Islet precursor cell (in vitro differentiated cells): ENCODE measurements at places on chromosomes 5 and 9.
A peak's percentile ranks its signal among the peaks of the same experiment; 100 is the strongest.

GRCh38 chr5:77463905-77464304 lies 28.2 kb downstream of the WDR41 start:
- no peak for DNase-seq

GRCh38 chr5:78621291-78621738 lies 27.3 kb downstream of the LHFPL2 start:
- no peak for DNase-seq

DNA sequence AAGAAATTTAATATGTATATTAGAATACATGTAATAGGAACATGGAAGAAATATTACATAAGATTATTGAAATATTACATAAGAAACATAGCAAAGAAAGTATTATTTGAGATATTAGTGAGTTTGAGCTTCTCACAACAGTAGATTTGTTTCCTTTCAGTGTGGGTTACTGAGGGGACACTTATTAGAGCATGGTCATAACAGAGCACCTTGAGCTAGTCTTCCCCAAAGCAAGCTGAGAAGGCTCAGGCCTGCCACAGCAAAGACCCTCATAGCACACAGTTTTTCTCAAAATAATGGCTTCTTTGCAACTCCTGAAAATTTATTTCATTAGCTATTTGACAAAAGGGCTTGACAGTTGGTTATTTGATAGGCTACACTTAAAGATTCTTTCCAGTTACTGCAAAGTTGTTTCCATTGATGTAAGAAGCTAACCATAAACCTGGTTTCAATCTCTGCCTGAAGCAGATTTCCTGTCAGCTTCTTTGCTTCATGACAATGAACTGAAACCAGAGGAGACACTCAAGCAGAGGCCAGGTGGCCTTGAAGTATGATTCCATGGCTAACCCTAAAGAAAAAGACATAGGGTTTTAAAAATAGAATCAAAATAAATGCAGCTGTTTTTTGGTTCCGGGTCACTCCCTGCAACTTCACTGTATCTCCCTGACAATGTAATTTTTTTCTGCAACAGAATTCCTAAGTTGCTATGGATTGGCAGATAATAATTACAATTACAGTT lies 68.6 kb downstream of the ERMP1 start:
- no peak for DNase-seq

GRCh38 chr5:78251663-78252284 lies 42.7 kb downstream of the AP3B1 start:
- DNase-seq: no peak

DNA sequence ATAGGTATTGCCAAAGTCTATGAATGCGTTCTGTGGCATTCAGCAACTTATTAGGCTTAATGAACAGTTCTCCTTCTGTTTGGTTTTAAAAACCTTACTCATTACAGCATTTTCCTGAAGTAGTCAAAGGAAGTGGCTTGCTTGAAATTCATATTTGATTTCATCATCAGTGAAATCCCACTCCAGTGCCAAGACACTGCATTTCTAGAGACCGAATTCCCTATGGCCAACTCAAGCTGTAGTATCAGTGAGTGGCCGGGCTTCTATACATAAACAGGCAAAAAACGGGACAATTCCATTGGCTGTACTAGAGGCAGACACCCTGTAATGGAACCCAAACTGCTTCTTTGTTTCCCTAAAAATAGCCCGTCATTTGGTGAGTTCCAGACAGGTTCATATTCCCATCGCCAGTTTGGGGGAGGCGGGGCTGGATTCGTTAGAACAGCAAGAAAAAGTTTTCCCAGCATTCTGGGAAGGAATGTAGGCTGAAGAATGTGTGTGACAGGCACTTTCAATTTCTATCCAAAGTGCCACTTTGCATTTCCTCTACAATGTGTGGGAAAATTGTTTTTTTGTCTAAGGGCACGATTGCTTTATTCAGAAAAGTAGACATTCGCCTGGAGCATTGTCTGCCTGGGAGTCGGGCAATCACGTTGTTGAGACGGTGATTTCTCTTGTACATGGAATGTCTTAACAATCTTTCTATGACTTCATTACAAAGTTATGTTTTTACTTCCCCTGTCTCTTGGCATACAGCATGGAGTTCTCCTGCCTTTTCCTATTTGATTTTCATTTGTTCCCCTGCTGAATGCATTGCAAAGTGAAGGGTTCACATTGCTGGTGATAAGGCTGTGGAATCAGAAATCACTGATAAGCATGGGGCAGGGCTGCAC lies 141.8 kb upstream of the MAST4 start:
- no peak for DNase-seq

DNA sequence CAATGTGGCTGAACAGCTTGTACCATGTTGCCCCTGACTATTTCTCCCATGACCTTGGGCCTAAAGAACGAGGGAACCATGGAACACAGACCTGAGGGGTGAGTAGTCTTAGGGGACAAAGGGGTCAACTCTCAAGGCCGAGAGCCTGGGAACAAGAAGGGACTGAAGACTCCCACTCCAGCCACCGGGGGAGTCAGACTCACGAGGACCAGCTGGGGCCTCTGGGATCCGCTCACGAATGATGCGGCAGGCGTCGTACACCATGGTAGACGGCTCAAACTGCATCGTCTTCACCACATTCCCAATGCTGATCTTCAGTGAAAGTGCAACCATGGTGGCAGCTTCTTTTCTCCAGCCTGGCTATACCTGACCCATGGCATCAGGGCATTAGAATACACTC lies 6.6 kb downstream of the TLN1 start:
- no peak for DNase-seq

- DNase-seq: no peak
Measured at GRCh38 chr5:76190356-76190755, 107.2 kb downstream of the SV2C start.

- DNase-seq: no peak
Measured at GRCh38 chr5:66151030-66151429, 6.9 kb downstream of the SREK1 start.

GRCh38 chr5:181255276-181255675 lies 5.7 kb downstream of the TRIM52 start:
- DNase-seq: peak; percentile 1

GRCh38 chr9:132192728-132193127 lies 30.9 kb downstream of the NTNG2 start:
- no peak for DNase-seq

DNA sequence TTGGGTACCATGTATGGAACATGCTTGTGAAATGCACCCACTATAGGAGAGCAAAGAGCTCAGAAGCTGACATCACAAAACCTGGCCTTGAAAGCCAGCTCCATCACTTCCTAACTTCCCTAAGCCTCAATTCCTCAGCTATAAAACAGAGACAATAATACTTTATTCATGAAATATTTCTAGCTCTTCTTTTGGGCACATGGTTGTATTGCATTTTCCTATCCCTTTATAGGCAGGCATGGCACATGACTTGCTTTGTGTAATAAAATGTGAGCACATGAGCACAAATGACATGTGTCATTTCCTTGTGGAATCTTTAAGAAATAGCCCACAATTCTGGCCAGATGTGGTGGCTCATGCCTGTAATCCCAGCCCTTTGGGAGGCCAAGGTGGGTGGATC lies 18.5 kb downstream of the ZNF366 start:
- DNase-seq: no peak

DNA sequence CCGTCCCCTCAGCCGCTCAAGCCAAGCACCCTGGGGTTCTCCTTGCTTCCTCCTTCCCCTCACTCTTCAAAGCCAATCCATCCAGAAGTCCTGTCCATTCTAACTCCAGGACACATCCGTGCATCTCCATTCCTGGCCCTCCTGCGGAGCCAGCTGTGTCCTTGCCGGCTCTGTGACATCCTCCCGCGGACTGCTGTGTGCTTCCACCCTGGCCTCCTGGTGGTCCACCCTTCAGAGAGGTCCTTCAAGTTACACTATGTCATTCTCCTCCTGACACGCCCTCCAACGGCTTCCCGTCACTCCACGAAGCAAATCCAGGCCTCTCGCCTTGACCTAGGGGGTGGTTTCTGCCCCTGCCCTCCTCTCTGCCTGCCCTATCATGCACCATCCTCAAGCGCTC lies 13.0 kb upstream of the SCGB3A1 start:
- DNase-seq: no peak

DNA sequence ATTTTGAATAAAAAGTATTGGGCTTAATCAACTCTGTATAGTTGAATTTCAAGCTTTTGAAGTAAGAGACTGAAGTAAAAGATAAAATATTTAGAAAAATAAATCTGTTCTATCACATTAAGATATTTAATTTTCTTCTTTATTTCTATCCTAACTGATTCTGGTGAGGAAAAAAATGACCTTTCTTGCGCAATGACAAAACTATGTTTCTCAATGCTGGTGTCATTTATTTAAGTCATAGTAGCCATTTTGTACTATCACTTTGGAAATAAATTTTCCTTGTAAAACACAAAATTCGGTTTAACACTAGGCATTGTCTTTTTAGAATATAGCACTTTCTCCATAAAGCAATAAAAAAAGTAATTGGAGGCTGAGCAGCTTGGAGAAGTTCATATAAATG lies 728.0 kb downstream of the CDH9 start:
- no peak for DNase-seq

DNA sequence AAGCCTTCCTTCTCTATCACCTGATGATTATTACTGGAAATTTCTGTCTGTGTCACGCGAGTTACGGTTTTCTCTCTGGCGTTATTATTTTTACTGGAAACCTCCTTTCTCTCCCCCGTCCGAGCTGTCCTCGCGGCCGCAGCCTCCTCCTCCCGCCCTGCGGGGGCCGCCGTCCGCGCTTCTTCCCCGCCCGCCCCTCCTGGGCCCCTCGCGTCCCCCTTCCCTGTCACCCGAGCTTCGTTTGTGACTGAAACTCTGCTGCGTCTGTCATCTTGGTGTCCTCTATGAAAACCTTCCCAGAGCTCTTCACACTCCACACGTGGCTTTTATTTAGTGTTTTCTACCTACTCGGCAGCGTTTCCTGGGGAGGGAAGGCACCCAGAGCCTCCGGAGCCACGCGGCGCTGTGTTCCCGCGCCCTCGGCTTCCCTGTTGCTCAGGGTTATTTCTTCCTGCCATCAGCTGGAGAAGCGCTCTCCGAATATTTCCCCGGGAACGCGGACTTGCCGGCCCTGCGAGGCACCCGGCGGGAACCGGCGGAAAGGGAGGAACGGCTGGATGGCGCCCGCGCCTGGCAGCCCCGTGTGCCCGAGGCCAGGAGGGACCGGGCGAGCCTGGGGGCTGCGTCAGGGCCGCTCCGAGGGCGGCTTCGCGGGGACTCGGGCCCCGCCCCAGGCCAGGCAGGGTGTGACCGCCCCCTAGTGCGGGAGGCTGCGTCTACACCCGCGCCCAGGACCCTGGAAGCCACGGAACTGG lies 33.9 kb downstream of the TRIP13 start:
- peak; percentile 71 for DNase-seq

DNA sequence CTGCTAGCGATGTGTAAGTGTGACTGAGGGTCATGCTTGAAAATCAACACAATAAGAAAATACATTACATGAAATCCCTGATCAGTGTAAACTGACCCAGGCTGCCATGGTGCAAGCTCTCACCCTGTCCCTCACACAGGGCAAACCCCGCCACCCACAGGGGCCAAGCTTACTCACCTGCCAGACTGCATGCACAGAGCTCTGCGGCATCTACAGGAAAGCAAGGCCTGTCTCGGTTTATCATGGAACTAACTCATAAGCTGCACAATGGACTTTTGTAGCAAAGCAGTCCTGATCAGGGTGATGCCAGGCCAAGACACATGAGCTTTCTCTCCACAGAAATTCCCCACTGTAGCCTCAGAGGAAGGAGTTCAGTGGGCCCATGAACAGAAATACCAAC lies 9.7 kb downstream of the IPPK start:
- no peak for DNase-seq

GRCh38 chr9:129864991-129865647 lies 29.9 kb downstream of the USP20 start:
- DNase-seq: peak; percentile 65

DNA sequence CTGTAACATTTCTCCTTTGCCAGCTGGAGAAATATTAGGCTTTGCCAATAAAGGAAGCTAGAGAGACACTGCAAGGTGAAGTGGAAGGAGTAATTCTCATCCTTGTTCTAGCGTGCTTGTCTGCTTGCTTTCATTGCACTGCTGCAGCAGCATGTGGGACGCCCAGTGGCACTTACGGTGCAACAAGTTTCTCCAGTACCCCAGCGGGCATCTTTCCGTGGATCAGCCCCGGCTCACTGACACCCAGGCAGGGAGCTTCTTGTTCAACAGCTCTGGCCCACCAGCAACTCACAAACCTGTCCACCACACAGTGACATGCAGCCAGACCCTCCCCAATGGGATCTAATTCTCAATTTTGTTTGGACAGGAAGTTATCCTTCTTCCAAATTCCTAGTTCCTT lies 233.2 kb downstream of the GLIS3 start:
- no peak for DNase-seq

DNA sequence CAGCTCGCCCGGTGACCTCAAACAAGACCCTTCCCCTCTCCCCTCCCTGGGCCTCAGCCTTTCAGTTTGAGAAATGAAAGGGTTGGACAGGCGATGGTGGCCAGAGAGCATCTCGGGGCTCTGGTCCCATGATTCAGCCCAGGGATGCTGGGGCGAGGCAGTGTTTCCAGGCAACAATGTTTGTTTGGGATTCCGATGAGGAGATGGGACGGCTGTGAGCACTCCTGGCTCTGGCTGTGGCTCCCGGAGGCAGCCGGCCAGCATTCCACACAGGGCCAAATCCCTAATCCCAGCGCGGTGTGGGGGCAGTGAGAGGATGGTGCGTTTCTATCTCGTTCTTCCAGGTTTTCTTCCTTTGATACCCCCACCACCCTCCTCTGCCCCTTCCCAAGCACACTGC lies 66.0 kb downstream of the HMCN2 start:
- peak; percentile 80 for DNase-seq

DNA sequence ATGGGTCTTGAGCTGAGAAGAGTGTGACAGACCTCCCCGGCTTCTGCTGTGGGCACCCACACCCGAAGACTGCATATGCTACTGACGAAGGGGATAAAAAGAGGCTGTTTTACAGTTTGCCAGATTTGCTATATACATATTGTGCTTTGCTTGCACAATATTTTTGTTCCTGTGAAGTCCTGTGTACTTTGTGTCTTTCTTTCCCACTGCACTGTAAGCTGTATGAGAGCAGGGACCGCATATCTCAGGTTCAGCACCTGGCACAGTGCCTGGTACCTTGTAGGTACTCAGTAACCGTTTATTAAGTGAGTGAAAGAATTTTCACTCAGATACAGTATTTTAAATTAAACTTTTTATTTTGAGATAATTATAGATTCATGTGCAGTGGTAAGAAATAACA lies 8.2 kb upstream of the GARNL3 start:
- DNase-seq: no peak

- DNase-seq: no peak
Measured at GRCh38 chr5:316210-317085, 5.1 kb upstream of the AHRR start.

DNA sequence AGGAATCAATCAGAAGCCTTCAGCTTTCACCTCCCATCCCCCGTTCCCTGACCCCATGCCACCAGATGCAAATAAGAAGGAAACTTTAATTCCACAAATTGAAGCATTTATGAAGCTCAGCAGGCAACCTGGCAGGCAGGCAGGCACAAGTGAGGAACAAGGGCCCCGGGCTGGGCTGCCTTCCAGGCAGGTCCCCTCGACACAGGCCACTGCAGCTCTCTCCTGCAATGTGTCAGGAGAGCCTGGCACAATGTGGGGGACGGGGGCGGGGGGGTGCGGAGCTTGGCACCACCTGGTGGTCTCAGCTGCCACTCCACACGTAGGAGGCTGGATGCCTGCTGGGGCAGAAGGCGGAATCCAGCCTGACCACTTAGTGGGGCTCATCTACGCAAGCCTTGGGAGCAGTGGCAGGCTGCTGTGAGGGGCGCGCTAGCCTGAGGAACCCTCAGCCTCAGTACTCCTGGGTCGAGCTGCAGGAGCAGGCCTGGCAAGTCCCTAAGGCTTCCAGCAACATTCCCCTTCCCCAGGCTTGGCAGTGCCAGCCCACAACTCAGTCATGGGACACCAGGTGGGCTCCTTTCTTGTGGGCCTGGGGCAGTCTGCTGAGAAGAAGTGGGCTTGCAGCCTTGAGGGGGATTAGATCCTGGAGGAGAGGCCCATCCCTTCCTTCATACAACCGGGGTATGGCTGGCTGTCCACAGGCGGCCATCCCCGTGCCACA lies 50.2 kb upstream of the KCNMB1 start:
- peak; percentile 37 for DNase-seq
